ENCODE measurements at places on chromosomes 11 and 22.

- DNase-seq: no peak
Measured at GRCh38 chr11:39542460-39542859, 1917.0 kb downstream of the LRRC4C start.

- peak; percentile 52 for DNase-seq
Measured at GRCh38 chr11:68632802-68633201, 51.5 kb upstream of the GAL start.

DNA sequence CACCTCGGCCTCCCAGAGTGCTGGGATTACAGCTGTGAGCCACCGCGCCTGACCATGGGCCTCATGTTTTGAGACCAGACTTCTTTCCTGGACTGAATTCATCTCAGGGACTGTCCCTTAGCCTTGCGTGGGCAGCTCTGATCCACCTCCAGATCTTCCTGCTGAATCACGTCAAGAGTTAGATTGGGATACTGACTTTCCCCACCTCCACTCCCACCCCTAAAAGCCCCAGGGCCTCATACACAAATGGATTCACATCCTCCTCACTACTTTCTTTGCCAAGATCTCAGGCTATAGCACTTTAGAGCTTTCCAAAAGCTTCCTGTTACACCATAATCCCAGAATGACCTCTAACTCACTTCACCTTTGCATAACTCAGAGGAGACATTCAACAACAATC is 12.1 kb downstream of the CCDC87 start:
- DNase-seq: no peak

DNA sequence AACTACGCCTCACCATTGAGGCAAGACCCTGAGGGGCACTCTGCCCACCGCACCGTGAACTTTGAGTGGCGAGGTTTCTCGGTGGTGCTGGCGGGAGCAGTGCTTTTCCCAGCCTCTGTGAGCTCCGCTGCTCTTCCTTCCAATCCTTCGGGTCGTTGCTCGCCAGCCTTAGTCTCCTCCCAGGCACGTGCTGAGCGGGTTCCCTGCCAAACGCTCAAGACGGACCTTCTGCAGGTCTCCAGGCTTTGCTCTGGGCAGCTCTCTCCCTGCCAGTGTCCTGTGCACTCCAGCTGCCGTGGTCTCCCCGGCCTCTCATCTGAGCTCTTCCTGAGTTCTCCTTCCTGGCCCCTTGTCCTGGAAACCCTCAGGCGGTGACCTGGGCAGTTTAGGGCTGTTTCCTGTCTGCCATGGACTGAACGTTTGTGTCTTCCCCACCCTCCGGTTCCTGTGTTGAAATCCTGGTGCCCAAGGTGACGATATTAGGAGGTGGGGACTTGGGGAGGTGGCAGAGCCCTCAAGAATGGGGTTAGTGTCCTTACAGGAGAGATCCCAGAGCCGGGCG is 11.2 kb upstream of the MUC6 start:
- no peak for DNase-seq

DNA sequence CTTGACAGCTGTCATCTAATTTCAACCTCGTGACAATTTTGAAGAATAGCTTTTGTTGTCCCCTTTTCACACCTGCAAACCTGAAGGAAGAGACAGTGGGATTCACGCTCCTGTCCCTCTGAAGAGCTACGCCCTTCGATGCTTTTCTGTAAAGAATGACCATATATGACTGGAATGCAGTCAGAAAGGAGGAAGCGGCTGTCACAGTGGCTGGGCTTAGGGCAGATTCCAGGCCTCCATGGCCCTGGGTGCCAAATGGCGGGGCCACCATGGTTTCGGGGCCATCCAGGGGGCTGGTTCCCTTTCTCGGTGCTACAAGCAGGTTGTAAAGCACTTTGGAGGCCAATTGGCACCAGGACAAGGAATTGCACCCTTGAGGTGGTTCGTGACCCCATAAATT is 22.2 kb upstream of the FGF19 start:
- DNase-seq: no peak

DNA sequence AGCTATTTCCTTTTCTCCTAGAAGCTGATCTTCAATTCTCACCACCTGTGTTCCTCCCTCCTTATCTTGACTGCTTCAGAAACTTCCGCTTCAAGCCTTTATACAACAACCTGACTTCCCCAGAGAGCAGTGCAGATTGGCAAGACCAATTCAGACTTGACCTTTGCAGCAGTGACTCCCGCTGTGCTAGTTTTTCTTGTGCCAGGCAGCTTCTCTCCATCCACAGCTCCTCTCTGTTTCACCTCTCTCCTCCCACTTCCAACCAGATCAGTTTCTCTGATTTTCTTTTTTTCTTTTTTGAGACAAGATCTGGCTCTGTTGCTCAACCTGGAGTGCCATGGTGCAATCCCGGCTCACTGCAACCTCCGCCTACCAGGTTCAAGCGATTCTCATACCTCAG is 74.3 kb downstream of the GRAMD1B start:
- DNase-seq: no peak

- DNase-seq: no peak
Measured at GRCh38 chr22:49655168-49655812, 172.4 kb downstream of the BRD1 start.

Measured in CD4-positive, alpha-beta T cell treated with Interleukin-21 for 1 hour (primary cell).